ENCODE measurements at places on chromosomes 6 and 20. TPM values are rescaled to one million over a fixed set of nuclear protein-coding genes. Genes with fewer than 3 reads are reported as not detected.

DNA sequence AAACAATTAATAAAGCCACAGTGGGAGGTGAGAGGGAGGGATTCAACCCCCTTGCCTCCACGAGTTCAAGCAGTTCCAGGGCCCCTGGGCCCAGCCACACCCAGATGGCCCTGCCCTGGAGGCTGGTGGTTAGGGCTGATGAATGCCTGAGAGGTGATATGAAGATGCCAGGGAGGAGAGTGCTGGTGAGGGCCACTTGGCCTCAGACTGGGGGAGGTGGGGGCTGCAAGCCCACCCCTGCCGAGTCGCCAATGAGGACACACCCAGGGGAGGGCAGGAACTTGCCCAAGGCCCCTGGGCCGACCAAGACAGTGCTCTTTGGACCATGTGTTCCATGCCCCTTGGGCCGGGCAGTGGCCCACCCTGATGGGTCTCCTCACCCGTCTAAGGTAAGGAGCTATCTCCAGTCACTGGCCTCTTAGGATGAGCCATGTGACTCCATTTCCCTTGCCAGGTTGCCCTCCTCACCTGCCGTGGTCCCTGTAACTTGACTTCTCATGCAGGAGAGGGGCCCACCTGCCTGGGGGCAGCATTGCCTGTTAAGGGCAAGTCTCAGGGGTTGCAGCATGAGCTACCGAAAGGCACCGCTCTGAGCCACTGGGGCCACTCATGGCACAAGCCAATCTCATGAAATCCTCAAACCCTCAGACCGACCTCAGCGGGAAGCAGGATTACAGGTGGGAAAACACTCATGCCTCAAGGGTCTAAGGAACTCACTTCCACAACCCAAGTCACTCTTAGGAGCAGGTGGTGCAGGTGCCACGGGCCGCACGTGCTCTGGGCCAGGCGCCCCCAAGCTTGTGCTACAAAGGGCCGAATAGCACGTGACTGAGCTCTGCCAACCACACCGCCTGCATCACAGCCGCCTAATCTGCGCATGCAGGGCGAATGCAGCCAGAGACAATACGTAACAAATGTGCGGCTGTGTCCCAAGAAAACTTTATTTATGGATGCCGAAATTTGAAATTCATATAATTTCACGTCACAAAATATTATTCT, 147.4 kb upstream of the MLN start:
- no peaks in the 10 kb centered on the region for H3K36me3 ChIP-seq
- no peaks in the 10 kb centered on the region for H3K4me1 ChIP-seq
- H3K4me3 ChIP-seq, result no peak overlapping the region
- H3K27ac ChIP-seq, result no peak overlapping the region
- no peak for DNase-seq

DNA sequence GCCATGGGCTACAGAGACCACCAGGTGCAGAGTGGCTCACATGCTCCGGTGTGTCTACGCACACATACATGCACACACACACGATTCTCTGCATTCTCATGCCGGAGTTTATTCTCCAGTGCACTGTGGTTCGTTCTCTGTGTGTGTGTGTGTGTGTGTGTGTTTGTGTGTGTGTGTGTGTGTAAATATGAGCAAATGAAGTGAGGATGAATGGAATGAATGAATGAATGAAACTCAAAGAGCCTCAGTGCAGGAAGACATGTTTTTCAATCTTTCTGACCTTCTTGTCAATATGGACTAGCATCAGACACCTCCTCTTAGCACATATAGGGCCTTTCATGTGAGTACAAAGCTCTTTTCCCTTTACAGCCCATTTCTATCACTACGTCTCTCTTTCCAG, 1.6 kb downstream of the TMEM74B start:
- H3K4me3 ChIP-seq, result no peak overlapping the region
- H3K27me3 ChIP-seq, result peaks cover 33% of the 10 kb centered on the region
- peaks cover 20% of the 10 kb centered on the region for H3K4me1 ChIP-seq
- DNase-seq, result no peak

The TLDC2 gene
- total RNA-seq, result not detected

DNA sequence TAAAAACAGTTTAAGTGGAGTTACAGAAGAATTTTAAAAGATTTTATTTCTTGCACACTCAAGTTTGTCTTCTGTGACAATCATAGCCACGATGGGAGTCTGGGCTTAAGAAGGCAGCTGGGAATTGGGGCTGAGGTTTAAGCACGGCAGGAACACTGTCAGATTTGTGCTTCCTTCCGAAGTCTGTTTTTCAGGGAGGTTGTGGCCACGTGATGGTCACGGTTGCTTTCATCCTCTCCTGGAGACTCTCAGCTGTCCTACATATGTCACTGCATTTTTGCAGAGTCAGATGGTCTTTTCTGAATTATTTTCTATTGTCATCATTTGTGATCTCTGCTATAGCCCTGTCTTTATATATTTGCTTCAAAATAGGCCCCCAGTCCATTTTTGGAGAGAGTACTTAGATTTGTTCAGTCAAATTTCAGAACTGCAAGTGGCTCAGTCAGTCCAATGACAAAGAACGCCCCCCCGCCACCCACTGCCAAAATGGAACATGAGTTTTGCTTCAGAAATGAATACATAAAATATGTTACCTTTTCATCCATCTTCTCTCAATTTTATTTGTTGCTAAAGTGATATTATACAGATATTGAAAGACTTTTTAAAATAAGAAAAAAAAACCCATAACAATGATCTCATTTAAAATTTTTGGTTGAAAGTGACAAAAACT, 111.8 kb upstream of the ZFP64 start:
- no peaks in the 10 kb centered on the region for H3K27me3 ChIP-seq
- no peaks in the 10 kb centered on the region for H3K36me3 ChIP-seq
- no peak overlapping the region for H3K27ac ChIP-seq
- no peak for DNase-seq
- H3K4me3 ChIP-seq, result no peak overlapping the region
- no peaks in the 10 kb centered on the region for H3K4me1 ChIP-seq

- H3K27ac ChIP-seq, result no peak overlapping the region
- DNase-seq, result no peak
- H3K36me3 ChIP-seq, result no peaks in the 10 kb centered on the region
- H3K4me1 ChIP-seq, result peaks cover 6% of the 10 kb centered on the region
Measured at GRCh38 chr6:169144356-169144755, 109.3 kb downstream of the THBS2 start.

The MCCD1 gene
- not detected for total RNA-seq

The VIP gene
- total RNA-seq, result 1.3 TPM

All from tibial nerve (tissue), 4 donors.